ENCODE measurements at places on chromosomes 13 and 19.

- DNase-seq = no peak
Measured at GRCh38 chr13:40586886-40587565, 79.4 kb downstream of the FOXO1 start.

DNA sequence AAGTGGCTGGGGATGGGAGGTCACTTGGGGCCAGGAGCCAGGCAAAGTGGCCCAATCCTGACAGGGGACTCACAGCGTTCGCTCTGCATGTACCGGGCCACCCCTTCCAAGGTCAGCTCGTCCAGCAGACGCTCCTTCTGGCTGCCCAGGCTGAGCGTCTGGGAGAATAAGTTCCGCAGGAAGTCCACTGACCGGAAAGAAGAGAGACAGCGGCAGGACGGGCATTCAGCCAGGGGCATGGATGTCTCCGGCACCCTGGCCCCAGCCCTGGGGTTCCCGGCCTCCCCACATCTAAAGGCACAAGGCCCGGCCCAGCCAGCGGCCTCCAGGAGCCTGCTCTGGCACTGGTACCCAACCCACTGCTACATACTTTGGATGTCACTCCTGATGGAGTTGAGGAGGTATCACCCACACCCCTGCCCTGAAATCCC is 6.1 kb downstream of the SIRT2 start:
- DNase-seq = no peak

GRCh38 chr13:48624858-48625257 is 28.9 kb upstream of the CYSLTR2 start:
- DNase-seq = no peak

DNA sequence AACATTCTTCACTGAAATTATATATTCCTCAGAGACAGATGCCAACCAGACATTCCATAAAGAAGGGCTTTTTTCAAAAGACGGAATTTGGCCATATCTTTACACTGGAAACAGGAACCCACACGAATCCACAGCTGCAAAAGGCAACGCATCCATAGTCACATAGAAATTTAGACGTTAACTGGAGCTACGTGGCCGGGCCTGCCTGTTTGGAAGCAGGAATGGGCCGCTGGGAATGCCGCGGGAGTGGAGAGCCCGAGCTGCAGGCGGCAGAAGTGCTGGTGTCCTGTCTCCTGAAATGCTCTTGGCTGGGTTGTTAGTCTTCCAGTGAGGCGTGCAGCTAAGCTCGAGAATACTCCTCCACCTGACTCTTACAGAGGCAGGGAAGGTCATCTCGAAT is 122.2 kb downstream of the KL start:
- no peak for DNase-seq

- DNase-seq = peak; percentile 82
Measured at GRCh38 chr13:110010404-110011138, 224.2 kb upstream of the IRS2 start.

DNA sequence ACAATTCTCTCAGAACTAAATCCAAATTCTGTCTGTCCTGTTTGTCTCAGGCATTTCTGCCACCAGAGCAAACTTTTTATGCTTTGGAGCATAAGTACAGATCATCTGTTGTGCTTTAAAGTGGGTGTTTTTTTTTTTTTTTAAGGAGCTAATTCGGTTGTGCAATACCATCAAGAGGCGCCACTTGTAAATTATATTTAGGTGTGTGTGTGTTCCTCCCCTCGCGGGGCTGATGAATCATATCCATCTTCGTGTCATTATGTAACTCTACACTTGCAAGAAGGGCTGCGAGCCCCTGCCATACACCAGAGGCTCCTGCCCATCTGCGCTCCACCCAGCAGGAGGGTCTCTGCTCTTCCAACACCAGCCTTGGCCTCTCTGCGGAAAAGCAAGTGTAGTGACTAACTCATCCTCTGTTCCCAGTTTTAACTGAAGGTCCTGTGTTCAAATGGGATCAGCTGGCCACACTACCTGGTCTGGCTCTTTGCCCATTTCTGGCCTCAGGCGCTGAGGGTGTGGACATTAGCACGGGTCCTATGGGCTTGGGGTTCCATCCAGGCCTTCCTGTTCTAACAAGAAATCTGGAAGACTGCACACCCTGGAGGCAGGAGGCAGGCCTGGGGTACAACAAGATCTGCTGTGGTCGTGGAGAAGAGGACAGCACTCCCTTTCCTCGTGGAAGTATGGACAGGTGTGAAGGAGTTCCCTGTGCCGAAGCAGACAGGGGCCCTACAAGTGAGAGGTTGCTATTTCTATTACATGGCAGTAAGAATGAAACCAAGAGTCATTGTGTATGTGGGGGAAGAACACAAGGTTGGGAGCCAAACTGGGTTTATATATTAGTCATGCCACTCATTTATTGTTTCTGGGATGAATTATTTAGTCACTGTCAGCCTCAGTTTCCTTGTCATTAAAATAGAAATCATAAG is 96.1 kb upstream of the MBNL2 start:
- DNase-seq = peak; percentile 72

DNA sequence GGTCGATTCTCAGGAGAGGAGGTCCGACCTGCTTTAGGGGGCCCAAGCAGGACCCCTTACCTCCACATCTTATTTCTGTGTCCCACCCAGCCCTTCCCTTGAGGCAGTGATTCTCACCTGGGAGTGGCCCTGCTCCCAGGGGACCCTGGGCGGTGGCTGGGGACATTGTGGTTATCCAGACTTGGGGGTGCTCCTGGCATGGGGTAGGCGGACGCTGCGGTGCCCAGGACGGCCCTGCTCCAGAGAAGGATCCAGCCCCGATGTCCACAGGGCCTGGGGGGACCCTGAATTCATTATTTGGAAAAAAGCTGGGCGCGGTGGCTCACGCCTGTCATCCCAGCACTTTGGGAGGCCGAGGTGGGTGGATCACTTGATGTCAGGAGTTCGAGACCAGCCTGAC is 84.4 kb downstream of the GADD45B start:
- DNase-seq = no peak

DNA sequence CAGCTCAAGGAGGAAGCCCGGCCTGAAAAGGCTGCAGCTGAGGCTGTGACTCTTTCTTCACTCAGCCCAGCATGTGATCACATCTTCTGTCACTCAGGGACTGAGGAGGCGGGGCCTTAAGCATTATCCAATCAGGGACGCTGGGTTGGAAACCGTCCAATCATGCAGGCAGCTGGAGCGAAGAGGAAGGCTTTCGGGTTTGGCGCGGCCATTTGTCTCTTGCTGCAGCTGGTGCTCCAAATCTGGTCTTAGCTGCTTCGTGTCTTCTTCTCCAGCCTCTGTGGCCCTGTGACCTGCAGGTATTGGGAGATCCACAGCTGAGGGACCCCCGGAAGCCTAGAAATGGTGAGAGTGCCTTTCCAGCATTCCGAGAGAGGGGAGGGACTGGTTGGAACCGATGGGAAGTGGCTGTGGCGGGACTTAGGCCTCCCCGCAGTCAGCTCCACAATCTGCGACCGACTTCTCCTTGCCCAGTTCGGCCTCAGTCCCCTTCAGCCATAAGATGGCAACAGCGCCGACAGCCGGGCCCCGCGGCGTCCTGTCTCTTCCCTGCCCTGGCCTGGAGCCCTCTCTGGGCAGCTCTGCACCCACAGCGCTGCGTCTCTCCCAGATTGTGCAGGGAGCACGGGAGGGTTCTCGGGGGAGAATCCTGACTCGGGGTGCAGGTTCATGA is at the start of gene ZNF90:
Gene ZNF90, plus strand, starts transcription at position 210 of the 673 bp plus-strand sequence. Its CDS starts 133 bp downstream, at position 343.
- peak; percentile 93 for DNase-seq

- DNase-seq = peak; percentile 27
Measured at GRCh38 chr19:54191011-54191810, at the start of gene TSEN34. Gene TSEN34 (plus strand): TSS chr19:54191308. CDS start chr19:54191365, 57 bp downstream.

- peak; percentile 10 for DNase-seq
Measured at GRCh38 chr13:91482427-91482826, 84.0 kb downstream of the GPC5 start.

DNA sequence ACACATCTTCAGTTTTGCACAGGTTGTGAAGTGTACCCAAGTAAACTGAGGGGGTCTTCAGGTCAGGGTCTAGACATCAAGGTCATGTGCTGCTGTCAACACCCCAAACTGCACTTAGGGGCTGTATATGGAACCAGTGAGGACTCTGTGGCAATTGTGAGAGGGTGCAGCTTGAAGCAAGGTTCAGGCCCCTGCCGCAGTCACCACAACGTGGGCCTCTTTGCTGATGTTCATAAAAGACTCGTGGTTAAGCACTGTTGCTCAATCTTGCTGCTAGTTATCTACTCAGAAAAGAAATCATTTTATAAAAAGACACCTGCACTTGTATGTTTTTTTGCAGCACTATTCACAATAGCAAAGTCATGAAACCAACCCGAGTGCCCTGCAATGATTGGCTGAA is 907.4 kb downstream of the UQCRFS1 start:
- DNase-seq = peak; percentile 11

GRCh38 chr13:73045031-73045430 is 13.8 kb upstream of the KLF5 start:
- DNase-seq = no peak

GRCh38 chr19:4077800-4078684 is 11.3 kb upstream of the ZBTB7A start:
- DNase-seq = no peak

DNA sequence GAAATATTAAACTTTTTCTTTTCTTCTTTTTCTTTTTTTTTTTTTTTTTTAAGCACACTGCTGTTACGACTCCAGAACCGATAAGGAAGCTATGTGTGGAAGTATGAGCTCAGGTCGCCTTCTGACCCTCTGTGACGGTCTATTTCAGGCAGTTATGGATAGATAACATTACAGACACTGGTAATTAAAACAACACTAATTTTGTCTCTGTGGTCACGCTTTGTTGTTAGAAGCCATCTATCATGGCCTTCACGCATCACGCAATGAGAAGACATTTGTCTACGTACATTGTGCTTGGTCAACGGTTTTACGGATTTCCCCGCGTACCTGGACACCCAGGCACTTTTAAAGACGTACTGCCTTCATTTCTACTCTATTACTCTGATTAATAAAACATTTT is 306.0 kb upstream of the ZNF507 start:
- no peak for DNase-seq

DNA sequence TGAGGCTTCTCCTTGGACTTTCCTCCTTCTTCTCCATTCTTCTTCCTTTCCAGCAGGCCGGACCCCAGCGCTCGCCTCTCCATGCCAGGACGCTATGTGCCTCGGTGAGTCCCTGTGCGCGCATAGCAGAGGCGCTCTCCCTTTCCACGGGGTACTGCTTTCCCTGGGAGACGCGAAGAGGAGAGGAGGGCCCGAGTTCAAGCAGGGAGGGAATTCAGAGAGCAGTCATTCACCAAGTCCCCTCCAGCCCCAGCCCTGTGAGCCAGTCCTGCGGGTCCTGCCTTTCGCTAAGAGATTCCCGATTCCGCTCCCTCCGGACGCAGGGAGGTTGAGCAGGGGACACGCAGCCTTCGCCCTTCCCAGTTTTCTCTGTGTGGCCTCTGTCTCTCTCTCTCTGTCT is 160.4 kb downstream of the EFNB2 start:
- DNase-seq = no peak

DNA sequence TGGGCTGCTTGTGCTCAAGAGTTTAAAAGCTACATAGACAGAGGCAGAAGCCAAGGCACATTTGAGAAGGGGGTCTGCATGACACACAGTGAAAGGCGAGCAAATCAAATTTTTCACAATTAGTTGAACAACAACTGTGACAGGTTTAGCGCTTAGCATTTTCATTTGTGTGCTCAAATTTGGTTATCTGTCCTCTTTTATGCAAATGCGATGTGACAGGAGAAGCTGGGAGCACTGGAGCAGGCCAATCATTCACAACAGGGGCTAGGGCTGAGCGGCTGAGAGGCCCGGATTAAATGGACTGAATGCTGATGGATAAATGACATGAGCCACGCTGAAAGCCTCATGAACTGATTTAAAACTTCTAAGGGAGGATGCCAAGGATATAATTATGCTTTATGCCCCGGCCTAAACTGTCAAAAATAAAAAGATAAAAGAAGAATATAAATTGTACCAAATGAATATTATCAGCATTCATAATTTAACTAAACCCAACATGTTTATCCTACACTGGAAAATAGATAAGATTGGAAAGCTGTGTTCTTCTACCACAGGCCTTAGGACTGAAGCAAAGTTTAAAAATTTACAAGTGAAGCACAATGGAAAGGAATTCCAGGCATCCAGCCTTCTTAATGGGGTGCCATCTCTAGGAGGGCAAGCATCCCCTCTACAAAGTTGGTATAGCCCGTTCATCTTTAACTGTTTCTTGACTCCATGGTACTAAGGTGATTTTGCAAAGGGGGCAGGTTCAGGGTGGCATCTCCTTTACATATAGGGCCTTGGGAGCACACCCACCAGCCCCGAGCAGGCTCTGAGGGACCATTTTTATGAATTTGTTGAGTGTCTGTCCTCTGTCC is 117.9 kb downstream of the RBM26 start:
- no peak for DNase-seq

All from astrocyte (in vitro differentiated cells and primary cell).